ENCODE measurements at places on chromosomes 3 and 15.

- no peak for DNase-seq
Observed at GRCh38 chr3:3356846-3357245, 177.4 kb upstream of the CRBN start.

GRCh38 chr3:99954914-99955644 lies 137.4 kb downstream of the CMSS1 start:
- no peak for DNase-seq

- DNase-seq: no peak
Observed at GRCh38 chr3:6862041-6862879, 1.3 kb downstream of the GRM7 start.

- DNase-seq: no peak
Observed at GRCh38 chr3:36736301-36736700, 28.1 kb downstream of the DCLK3 start.

- DNase-seq: no peak
Observed at GRCh38 chr15:93835344-93835743, 396.0 kb upstream of the MCTP2 start.

DNA sequence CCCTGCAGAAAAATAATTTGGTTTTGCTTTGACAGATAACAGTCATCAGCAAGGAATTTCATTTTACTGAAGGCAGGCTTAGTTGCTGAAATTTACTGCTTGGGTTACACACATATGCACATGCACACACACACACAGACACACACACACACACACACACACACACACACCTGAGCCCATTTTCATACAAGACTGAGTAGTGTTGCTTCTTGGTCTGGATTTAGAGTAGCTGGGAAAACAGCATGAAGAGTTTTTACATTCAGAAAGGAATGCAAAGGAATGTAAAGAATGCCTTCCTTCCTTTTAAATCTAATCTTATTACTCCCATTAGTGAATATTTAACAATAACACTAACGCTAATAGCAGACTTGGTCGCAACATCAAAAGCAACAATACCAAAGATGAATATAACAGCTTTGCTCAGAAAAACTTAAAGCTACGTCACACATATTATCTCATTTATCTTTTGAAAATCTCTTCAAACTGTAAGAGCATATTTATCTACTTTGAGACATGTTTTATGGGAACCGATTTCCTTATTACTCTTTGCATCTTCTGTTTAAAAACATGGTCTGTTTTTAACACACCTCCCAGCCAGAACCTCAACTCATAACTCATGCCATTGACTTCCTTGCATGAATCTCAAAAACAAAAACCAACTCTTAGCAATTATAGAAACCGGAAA lies 32.5 kb downstream of the RFTN1 start:
- DNase-seq: no peak

GRCh38 chr3:99920481-99921376 lies 103.1 kb downstream of the CMSS1 start:
- DNase-seq: no peak

GRCh38 chr3:110815008-110815583 lies 256.5 kb upstream of the NECTIN3 start:
- DNase-seq: no peak

DNA sequence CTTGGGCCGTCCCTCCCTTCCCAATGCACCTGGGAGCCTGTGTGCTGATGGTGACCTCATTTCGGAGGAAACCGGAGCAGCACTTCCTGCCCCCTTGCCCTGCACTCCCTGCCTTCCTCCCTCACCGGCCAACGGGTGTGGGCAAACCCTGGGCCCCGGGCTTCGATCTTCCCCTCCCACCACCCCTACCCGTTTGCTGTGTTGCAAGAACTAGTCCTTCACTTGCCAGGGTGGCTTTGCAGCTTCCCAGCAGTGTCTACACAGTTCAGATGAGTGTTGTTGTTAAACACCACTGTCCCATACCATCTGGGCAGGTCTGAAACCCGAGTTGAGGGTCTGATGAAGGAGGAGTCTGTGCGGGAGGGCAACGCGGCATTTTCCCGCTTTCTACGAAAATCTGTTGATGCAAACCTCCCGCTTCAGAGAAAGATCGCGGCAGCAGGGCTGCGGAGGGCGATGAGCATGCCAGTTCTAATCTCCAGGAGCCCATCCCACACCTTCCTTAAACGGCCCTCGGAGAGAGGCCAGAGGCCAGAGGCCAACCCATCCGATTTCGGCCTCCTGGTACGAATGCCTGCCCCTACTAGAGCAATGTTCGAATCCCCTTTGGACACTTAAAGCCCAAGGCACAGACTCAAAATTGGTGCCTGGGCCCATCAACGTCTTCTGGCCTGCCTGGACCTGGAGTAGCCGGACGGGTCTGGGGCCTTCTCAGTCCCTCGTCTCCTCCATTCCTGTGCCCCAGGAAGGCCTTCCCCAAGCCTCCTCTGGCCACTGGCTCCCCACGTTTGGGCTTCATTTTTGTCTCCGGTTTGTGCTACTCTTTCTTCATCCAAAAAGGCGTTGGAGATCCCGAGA lies 35.7 kb upstream of the POLG start:
- no peak for DNase-seq

- DNase-seq: no peak
Observed at GRCh38 chr15:90994059-90994416, 297 bp downstream of the PRC1 start.

- no peak for DNase-seq
Observed at GRCh38 chr3:142623194-142623593, 27.0 kb downstream of the PLS1 start.

DNA sequence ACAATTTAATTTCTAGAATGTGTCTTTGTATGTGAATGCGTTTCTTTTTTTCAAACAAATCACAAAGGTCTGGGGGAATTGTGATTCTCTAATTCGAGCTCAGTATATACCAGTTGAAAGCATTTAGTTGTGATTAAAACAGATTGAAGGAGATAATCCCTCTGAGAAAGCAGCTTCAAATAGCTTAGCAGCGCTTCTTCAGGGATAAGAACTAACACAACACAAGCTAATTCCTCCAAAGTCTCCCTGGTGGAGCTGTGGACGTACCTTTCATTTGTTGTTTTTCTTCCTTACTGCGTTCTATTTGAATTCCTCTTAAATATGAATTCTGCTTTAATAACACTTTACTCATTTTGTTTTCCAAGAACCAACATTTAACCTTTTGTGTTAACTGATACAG lies 286.7 kb downstream of the ROBO2 start:
- DNase-seq: no peak
